CD8-positive, alpha-beta T cell (primary cell): ENCODE measurements at places on chromosomes 1 and 21.

DNA sequence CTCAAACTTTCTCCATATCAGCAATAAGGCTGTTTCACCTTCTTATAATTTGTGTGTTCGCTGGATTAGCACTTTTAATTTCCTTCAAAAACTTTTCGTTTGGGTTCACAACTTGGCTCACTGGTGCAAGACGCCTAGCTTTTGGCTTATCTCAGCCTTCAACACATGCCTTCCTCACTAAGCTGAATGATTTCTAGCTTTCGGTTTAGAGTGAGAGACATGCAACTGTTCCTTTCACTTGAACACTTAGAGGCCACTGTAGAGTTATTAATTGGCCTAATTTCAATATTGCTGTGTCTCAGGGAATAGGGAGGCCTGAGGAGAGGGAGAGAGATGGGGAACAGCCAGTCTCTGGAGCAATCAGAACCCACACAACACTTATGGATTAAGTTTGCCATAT, 41.2 kb upstream of the IFNLR1 start:
- DNase-seq = no peak

DNA sequence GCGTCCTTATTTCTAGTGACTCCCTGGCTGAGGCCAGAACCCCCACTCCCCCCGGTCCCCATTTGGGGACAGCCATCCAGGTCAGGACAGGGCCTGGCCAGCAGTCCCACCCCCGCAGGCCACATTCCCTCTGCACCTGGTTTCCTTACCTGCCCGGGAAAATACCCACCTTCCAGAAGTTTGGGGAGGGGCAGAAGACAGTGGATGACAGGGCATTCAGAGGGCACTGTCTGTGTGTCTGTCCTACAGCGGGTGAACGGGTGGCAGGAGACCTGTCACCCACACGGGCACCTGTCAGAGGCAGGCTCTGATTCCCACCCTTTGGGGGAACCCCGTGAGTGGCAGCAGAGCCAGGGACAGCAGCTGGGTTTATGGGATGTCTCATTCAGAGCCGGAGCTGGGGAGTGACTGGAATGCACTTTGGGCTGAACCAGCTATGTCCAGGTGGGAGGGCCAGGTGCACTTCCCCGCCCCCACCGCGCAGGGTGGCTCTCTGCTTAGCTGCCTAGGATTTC, 2.0 kb downstream of the ARHGEF16 start:
- DNase-seq = no peak

- DNase-seq = no peak
Observed at GRCh38 chr21:41396558-41397075, 29.4 kb upstream of the MX1 start.

- no peak for DNase-seq
Observed at GRCh38 chr1:162919034-162919433, 58.1 kb upstream of the CCDC190 start.

GRCh38 chr21:41142051-41142795, 25.7 kb upstream of the BACE2 start:
- DNase-seq = no peak

DNA sequence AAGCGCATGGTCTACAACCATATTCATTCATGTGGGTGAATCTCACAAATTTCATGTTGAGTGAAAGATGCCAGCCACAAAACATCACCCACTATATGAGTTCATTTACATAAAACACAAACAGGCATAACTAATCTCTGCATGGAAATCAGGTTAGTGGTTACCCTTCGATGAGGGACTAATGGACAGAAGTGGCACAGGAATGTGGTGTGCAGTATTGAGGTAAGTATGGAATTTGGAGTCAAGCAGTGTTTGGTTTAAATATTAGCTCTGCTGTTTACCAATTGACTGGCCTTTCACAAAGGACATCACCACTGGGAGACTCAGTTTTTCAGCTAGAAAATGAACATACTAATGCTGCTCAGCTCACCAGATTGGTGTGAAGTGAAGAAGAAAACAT, 24.2 kb downstream of the CCDC185 start:
- DNase-seq = no peak

GRCh38 chr1:171769171-171769570, 12.3 kb upstream of the METTL13 start:
- DNase-seq = no peak

- DNase-seq = no peak
Observed at GRCh38 chr21:46243325-46243724, 14.8 kb upstream of the LSS start.

DNA sequence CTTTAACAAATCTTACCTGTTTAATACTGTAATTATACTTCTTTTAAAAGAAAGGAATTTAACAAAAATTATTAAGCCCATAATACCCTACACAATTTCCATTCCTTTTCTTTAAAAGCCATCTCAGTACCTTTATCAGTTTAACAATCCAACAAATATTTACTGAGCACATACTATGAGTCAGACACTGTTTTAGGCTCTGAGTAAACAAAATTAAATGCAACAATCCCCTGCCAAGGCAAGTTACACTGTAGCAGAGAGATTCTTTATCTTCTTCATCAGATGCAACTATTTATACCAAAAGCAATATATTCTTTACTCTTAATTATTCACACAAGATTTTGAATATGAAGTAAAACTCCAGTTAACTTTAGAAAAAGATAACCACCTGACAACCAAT, 12.0 kb downstream of the DENND1B start:
- DNase-seq = no peak

- no peak for DNase-seq
Observed at GRCh38 chr1:185907246-185907645, 173.1 kb downstream of the HMCN1 start.

DNA sequence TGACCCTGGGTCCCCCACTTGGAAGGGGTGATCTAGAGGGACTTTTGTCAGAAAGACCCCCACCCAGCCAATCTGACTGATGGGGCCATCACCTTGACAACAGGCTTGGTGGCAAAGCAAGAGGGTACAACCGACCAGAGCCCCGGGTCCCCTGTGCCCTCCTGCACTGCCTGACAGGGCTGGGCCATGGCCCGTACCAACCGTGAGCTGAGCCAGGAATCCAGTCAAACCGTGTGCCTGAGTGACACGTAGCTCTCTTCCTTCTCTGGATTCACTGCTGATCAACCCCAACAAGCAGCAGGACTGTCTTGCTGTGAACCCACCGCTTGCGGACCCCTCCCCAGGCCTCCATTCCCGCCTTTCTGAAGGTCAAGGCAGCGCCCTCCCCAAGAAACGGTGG, 27.0 kb downstream of the PDE9A start:
- DNase-seq = no peak

- DNase-seq = no peak
Observed at GRCh38 chr1:65525266-65526048, 105.0 kb downstream of the LEPR start.

DNA sequence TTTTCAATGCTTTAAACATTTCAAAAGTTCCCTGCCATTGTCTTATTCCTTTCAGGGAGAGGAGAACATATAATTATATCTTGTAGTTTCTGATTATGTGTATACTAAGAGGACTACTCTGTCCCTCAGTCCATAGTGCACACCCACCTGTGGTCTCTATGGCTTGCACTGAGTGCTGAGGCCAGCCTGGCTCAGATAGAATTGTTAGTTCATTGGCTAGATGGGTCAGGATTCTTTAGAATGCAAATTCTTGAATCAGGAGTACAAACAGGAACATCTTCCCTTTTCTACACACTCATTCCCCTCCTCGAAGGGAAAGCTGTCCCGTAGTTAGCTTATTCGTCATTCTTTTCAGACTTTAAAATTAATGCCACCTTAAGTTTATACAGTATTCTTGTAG, 8.2 kb downstream of the BACH1 start:
- DNase-seq = no peak

DNA sequence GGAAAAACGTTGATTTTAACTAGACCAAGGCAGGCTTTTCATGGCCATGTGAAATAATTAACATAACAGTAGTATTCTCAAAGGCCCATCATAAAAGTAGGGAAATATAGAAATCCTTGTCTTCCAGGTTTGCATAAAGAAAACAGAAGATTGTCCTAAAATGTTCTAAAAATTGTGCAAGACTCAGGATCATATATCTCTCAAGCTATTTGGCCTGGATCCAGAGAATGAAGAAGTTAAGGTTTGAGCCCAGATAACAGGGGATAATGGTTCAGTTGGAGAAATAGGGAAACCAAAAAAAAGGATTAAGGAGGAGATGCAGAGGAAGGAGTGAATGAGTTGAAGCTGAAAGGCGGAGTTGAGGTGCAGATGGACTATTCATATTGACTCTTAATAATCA, 555.5 kb upstream of the NR5A2 start:
- no peak for DNase-seq

DNA sequence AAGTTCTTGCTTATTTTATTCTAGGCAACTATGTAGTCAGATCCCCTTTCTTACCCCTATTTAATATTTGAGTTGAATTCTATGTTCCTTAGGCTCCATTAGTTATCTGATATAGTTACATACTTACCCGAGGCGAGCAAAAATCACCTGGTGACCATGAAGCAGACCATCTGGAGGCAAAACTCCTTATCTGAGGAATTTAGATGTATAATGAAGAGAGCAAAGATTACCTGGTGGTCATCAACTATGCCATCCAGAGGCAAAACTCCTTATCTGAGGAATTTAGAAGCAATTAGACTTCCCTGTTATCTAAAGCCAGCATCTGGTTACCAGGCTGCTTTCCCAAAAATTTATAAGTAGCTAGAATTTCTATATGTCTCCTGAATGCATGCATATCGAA, 129.9 kb downstream of the PATJ start:
- no peak for DNase-seq

- DNase-seq = no peak
Observed at GRCh38 chr1:48405400-48405799, 66.6 kb downstream of the SPATA6 start.

DNA sequence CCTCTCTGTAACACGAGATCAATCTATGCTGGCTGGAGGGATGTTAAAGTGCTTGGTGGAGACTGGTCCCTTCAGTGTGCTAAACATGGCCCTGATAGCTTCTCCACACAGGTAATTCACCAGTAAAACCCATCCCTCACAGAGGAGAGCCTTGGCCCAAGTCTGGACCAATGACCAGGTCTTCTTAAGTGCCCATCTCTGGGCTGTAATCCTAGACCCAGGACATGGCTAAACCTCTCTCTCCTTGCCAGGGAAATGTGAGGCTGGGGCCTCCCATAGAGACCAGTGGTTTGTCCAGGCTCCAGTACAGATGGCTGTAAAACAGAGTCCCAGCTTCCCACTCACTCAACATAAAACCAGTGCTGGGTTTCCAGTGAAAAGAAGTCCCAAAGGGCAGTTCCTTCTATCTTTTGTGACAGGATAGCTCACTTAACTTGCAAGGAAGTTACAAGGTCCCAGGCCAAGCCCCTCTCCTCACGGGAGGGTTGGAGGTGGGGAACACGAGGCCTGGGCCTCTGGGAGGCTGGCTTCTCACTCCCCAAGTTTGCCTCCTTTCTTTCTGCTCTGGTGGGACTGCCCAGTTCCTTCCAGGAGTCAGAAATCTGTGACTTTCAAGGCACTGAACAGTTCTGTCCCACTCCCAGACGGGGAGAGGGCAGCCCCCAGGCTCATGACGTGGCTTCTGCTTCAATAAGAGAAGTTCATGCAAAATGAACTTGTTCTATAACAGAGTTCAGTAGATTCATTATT, 2.2 kb upstream of the KIF17 start:
- no peak for DNase-seq

GRCh38 chr1:56196839-56197238, 382.5 kb downstream of the PLPP3 start:
- no peak for DNase-seq

DNA sequence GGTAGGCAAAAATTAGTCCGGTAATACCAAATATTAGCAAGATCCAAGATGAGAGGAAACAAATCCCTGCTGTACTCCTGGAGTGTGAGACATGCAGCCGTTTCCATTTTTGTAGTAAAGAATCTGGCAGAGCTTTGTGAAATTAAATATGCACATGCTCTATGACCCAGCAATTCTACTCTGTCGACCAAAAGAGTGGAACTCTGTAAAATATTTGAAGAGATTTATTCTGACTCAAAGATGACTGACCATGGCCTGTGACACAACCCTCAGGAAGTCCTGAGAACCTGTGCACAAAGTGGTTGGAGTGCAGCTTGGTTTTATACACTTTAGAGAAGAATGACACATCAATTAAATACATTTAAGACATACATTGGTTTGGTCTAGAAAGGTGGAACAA, 16.2 kb downstream of the HAX1 start:
- DNase-seq = no peak

DNA sequence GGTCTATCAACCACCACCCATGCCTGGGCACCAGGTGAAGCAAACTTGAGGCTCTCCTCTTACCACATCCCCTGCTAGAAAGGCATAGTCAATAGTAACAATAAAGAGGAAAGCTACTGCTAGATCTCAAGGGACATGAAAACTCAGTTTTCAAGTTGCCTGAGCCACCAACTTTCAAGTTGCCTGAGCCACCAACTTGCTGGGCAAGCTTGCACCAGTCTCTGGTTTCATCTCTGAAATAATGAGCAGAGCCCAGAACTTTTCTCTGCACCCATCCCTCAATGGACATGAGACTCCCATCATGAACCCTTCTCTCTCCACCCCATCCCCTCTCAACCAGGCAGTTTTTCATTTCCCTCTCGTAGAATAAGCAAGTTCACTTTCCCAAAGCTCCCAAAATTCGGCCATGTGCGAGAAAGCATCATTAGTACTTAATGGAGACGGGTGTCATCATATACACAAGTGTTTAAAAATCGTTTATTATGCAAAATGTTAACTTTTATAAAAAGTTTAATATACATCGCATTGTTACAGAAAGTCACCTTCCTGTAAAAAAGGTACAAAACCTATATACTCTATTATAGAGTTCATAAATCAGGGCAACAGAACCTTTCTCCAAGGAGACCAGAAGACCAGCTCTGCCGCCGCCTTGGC, 1.7 kb downstream of the ID3 start:
- no peak for DNase-seq

GRCh38 chr1:67947114-67947513, 103.3 kb downstream of the DIRAS3 start:
- no peak for DNase-seq

DNA sequence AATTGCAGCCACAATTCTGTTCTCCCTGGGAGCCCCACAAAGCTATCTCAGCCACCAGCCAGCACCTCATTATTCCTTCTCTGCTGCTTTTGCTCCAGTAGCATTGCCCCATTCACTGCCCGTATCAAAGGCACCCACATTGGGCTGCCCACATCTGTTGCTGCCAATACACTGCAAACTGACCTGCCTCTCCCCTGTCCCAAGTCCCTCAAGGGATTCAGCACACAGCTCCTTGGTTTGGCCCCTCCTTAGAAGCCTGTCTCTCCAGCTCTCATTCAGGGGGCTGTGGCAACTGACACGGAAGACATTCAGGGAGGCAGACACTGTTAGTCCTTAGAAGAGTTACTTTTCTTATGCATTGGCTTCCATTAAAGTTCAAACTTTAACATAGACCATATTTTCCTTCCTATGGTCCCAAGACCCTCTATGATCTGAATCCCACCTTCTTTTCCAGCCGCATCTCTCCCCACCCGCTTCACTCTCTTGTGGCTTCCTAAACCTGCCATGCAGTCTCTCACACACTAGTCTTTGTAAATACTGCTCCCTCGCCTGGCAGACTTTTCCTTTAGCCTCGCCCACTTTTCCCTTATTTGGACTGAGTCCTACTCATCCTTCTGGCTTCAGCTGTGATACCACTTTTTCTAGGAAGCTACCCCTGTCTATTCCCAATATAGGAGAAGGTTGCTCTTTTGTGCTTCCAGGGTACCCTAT, 19.3 kb upstream of the KLHDC8A start:
- DNase-seq = no peak
